GF-D8 (cell line): ENCODE measurements at places on chromosomes 1 and 21.

GRCh38 chr1:113507552-113508214 is 117.4 kb downstream of the MAGI3 start:
- no peak for DNase-seq

- DNase-seq = no peak
These were observed 12.6 kb upstream of the COX20 start for GRCh38 chr1:244822878-244823277.

GRCh38 chr1:234701737-234702341 is 91.9 kb upstream of the IRF2BP2 start:
- DNase-seq = no peak

DNA sequence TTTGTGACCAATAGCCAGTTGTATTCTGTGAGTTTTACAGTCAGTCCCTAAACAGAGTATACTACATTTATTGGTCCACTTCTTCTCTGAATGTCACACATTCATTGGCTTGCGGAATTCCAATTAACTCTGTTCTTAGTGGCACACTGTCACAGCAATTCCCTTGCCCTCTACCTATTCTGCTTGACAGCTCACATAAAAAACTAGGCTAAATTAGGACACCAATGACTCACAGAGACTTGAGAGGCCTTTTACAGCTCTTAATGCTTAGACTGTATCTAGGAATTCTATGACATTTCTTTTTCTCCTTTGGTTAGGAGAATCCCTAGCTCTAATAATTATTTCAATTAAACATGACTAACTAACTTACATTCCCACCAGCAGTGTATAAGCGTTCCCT is 104.1 kb downstream of the NEGR1 start:
- no peak for DNase-seq

- no peak for DNase-seq
These were observed 107.5 kb upstream of the CLDN14 start for GRCh38 chr21:36587388-36587787.

- no peak for DNase-seq
These were observed 116.2 kb upstream of the KCNK1 start for GRCh38 chr1:233497679-233498078.

GRCh38 chr1:39295901-39296300 is 91.4 kb downstream of the MACF1 start:
- DNase-seq = no peak

GRCh38 chr1:220233927-220234326 is 38.3 kb downstream of the RAB3GAP2 start:
- no peak for DNase-seq

DNA sequence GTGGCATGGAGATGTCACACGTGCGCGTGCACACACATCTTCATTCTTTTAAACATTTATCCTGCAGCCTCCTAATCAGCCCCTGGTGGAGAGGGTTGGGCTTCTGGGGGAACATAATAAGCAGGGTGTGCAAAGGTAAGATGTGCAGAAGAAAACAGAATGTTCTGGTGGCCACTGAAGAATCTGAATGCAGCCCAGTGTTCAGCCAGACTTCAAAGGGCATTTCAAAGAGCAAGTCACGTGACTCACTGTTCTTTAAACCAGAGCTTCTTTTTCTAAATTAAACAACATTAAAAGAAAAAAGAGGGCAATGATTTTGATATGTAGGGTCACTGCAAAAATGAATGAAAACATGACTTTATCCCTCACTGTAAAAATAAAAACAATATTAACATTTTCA is 89.8 kb downstream of the ABCA4 start:
- no peak for DNase-seq

DNA sequence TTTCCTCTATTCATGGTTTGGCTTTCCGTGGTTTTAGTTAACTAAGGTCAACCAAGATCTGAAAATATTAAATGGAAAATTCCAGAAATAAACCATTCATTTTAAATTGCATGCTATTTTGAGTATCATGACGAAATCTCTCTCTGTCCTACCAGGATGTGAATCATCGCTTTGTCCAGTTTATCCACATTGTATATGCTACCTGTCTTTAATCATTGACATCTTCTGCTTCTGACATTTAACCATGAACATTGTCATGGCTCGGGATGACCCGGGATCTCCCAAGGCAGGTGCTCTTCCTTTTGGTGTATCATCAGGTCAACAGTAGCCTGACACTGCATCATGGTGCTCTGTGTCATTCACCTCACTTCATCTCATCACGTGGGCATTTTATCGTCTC is 125.5 kb upstream of the HNRNPU start:
- no peak for DNase-seq

DNA sequence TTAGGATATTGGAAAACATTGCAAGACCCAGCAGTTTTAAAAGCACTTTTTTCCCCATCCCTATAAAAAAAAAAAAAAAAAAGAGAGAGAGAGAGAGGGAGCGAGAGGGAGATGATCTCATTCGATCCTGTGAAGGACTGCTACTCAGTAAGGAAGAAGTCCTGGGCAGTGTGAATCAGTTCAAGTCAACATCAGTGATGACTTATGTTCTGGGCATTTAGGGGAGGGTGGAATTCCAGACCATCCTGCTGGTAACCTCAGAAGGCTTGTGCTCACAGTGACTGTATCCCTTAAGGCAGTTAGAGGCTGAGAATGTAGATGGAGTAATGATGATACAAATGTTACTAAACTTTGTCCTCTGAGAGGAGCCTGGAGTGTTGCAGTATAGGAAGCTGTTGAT is 151.4 kb downstream of the TGFB2 start:
- no peak for DNase-seq

DNA sequence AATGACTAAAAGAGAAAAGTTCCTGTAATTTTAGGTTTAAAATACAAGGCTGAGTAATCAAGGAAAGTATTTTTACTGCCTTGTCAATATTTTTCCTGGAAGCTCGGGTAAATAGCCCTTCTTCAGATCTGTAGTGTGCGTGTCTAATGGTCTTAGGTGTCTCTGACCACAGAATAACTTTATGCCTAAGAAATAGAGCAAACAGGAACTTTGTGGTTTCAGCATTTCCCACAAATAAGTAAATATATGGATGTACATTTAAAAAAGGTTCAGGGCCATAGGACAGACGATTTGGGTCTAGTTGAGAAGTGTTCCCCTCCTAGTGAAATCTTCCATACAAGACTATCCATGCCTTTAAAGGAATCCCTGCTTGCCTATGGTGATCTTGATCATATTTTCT is 107.0 kb downstream of the ZC3H11B start:
- no peak for DNase-seq

DNA sequence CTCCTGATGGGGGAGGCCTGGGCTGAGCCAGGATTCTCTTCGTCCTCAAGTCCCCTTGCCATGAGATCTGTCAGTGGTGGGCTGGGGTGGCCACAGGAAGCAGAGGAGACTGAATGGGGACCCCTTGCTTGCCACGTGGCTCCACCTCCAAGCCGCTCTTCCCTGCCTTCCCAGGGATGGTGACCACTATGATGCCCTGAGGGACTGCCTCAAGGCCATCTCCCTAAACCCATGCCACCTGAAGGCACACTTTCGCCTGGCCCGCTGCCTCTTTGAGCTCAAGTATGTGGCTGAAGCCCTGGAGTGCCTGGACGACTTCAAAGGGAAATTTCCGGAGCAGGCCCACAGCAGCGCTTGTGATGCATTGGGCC is 20.9 kb upstream of the TMEM222 start:
- DNase-seq = no peak

DNA sequence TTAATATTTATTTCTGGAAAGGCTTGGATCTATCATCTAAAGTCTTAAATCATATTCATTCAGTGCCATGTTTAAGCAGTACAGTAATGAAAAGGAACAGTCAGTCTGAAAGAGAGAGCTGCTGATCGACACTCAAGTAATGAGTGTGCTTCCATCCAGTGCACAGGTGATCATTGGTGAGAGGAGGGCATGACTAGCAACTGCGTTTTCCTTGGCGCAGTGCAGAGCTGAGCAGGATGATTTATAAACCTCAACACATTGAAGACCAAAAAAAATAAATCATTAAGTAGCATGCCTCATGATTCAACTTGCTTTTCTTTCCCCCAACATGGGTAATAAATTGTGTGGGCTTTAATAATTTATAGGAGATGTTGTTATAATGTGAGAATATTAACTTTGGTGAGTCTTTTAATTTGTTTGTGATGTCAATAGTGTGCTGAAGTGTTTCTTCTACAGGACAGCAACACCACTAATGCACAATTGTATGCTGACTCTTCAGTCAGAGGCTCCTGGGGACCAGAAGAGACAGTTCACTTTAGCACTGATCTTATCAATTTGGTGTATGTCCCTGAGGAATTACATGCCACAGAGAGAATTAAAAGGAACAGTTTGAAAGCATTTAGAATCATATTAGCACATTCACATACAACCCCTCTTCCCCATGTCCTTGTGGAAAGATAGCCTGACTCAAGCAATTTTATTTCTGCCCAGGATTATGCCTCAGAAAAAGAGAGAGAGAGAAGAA is 199.7 kb upstream of the ADGRL2 start:
- no peak for DNase-seq

- DNase-seq = no peak
These were observed 274.4 kb downstream of the PLPP3 start for GRCh38 chr1:56304975-56305374.

GRCh38 chr21:36828891-36829515 is 130.1 kb downstream of the SIM2 start:
- DNase-seq = no peak

DNA sequence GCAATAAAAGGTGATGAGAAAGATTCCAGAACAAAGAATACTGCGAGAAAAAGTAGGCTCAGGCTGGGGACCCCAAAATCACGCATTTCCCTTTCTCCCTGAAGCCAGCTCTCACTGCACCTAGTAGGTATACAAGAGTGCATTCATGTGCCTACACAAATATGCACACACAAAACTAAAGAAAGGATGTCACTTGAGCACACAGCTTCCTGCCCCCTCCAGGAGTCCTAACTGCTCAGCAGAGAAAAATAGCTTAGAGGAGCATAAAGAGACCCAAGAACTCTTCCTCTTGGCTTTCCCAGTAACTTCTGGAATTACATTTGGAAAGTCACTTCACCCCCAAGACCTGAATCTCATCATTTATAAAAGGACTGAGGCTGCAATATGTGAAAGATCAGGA is 38.0 kb downstream of the JAK1 start:
- DNase-seq = no peak
